ENCODE measurements at places on chromosomes 2 and 18. TPM values are rescaled to one million over a fixed set of nuclear protein-coding genes. Genes with fewer than 3 reads are reported as not detected.

The RTP5 gene
- total RNA-seq = not detected

The MRPL33 gene
- total RNA-seq = 37.3 TPM

The FOSL2 gene
- total RNA-seq = 166 TPM

The PDE11A gene
- not detected for total RNA-seq

The SNTG2 gene
- 0.60 TPM for total RNA-seq

The CRYGD gene
- total RNA-seq = not detected

The IL18R1 gene
- 1.1 TPM for total RNA-seq
